T-cell (primary cell): ENCODE measurements at places on chromosomes 2 and 18.

GRCh38 chr2:148653437-148653836 lies 8.9 kb downstream of the EPC2 start:
- H3K27me3 ChIP-seq, result no peaks in the 10 kb centered on the region
- no peak overlapping the region for H3K4me3 ChIP-seq
- no peak overlapping the region for H3K27ac ChIP-seq
- DNase-seq, result no peak
- H3K4me1 ChIP-seq, result peaks cover 32% of the 10 kb centered on the region

- no peak overlapping the region for H3K27ac ChIP-seq
- no peaks in the 10 kb centered on the region for H3K27me3 ChIP-seq
- no peak overlapping the region for H3K4me3 ChIP-seq
- DNase-seq, result no peak
- H3K4me1 ChIP-seq, result no peaks in the 10 kb centered on the region
- H3K36me3 ChIP-seq, result no peaks in the 10 kb centered on the region
Observed at GRCh38 chr2:82839036-82839435, 1620.0 kb downstream of the SUCLG1 start.

DNA sequence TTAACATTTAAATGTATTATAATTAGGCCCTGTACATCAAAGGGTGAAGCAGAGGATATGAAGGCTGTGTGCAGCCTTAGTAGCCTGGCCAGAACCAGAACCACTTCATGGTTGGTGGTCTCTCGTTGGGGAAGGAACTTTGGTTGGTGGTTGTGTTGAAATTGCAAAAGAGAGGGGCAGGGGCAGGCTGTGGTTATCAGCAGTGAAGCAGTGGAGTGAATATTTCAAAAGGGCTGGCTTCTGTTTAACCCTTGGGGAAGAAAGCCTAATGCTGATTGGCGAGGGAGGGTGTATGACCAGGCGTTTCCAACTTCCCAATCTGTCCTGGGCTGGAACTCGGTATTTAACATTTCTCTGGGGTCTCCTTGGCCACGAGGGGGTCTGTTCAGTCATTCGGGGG lies 51.2 kb upstream of the LYPD6B start:
- no peak for DNase-seq
- no peak overlapping the region for H3K27ac ChIP-seq
- H3K4me3 ChIP-seq, result no peak overlapping the region
- H3K36me3 ChIP-seq, result peaks cover 2% of the 10 kb centered on the region
- no peaks in the 10 kb centered on the region for H3K4me1 ChIP-seq

DNA sequence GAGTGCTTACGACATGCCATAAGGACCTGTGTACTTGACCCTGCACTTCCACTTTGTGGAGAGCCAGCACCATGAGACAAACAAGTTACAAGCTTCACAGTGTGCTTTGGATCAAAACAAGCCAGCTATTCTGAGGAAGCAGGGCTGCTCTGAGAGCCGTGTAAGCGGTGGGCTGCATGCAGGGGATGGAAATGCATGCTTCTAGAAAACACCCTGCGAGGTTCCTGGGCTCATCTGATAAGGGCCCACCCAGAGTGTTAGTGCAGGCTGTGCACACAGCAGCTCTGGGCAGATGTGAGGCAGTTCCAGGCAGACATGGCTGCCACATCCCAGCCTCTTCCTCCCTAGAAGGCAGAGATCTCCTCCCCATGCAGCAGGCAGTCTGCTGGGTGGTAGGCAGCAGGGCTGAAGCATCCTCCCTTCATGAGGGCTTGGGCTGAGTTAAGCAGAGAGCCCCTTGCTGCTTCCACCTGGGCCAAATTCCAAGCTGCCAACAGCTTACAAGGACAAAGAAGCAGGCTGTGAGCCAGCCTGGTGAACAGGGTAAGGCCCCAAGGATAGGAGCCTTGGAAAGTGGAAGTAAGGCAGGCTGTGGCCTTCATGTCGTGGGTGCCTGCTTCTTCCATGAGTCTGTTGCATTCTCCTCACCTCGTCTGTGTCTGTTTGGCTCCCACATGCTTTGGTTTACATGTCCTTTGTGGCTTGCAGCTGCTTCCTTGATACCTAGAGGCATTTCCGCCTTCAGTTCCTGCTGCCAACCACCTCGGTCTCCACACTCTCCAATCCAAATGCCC lies 7.7 kb downstream of the PSD4 start:
- peak overlapping the region; percentile 49 for H3K27ac ChIP-seq
- DNase-seq, result no peak
- peak overlapping the region; percentile 4 for H3K4me3 ChIP-seq
- H3K36me3 ChIP-seq, result peaks cover 23% of the 10 kb centered on the region

- no peak overlapping the region for H3K4me3 ChIP-seq
- no peaks in the 10 kb centered on the region for H3K36me3 ChIP-seq
- H3K4me1 ChIP-seq, result no peaks in the 10 kb centered on the region
- H3K27ac ChIP-seq, result no peak overlapping the region
Observed at GRCh38 chr2:62152000-62152399, 43.9 kb upstream of the B3GNT2 start.

DNA sequence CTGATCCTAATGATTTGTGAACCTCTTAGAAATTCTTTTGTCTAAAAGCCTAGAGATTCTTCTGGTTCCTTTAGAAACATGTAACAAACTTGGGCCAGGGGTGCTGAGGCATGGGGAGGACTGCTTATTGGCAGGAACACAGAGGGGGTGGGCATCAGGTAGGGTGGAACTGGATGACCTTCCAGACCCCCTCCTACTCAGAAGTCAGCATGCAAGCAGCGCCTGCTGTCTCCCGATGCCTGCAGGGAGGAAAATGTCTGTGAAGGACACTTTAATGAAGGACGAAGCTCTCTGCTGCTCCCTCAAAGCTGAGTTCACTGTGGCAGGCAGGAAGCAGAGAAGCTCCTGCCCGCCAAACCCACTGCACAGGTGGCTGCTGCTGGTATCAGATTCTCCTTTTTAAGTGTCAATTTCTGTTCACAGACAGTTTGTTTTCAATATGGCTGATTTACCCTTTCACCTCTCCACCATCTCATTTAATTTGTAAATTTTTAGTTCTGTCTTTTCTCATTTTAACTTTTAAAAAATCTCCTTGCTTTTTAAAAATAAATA lies 19.4 kb downstream of the COA5 start:
- H3K4me1 ChIP-seq, result peaks cover 3% of the 10 kb centered on the region
- H3K4me3 ChIP-seq, result no peak overlapping the region
- H3K27ac ChIP-seq, result peak overlapping the region; percentile 21
- DNase-seq, result no peak
- H3K36me3 ChIP-seq, result peaks cover 15% of the 10 kb centered on the region

DNA sequence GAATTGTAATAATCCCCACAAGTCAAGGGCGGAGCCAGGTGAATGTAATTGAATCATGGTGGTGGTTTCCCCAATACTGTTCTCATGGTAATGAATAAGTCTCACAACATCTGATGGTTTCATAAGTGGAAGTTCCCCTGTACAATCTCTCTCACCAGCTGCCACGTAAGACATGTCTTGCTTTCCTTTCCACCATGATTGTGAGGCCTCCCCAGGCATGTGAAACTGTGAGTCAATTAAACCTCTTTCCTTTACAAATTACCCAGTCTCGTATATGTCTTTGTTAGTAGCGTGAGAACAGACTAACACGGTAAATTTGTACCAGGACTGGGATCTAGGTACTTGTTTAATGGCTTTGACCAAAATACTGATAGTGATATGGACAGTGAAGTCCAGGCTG lies 744.3 kb upstream of the REG3G start:
- H3K36me3 ChIP-seq, result no peaks in the 10 kb centered on the region
- H3K27me3 ChIP-seq, result no peaks in the 10 kb centered on the region
- H3K4me1 ChIP-seq, result no peaks in the 10 kb centered on the region
- H3K27ac ChIP-seq, result no peak overlapping the region
- H3K4me3 ChIP-seq, result no peak overlapping the region
- no peak for DNase-seq

GRCh38 chr2:137865954-137866540 lies 98.2 kb upstream of the HNMT start:
- no peak overlapping the region for H3K4me3 ChIP-seq
- H3K27ac ChIP-seq, result no peak overlapping the region
- no peaks in the 10 kb centered on the region for H3K27me3 ChIP-seq
- H3K36me3 ChIP-seq, result no peaks in the 10 kb centered on the region
- DNase-seq, result peak; percentile 47

DNA sequence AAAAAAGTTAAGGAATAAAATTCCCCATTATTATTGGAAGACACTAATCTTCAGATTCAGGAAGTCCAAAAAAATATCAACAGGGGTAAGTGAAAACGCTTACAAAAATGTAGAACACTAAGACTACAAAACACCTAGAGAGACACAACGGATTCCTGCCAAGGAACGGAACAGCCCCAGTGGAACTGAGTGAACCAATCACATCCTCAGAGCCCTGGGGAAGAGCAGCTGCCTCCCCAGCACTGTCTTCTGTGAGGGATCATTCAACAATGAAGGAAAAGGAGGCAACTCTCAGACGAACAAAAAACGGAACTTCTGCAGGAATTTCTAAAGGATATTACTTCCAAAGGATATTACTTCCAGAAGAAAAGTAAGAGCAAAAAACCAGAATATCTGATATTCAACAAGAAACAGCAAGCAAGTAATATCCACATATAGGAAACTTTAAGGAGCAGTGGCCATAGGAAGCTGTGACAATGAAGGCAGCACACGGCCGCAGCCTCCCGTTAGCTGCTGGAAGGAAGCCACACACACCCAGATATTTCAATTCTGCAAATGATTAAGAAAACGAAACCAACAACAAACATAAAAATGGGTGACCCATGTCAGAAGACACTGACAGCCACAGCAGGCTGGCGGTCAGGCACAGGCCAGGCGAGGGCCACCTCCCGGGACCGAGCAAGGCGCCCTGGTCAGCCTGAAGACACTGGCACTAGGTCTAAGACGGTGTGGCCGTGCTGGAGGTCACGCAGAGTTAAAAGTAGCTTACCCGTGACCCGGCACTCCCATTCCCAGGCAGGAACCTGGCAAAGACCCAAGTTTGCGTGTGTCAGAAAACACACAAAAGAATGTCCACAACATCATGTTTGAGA lies 81.8 kb downstream of the HDAC4 start:
- H3K27me3 ChIP-seq, result no peaks in the 10 kb centered on the region
- H3K36me3 ChIP-seq, result no peaks in the 10 kb centered on the region
- no peak for DNase-seq
- no peak overlapping the region for H3K4me3 ChIP-seq

DNA sequence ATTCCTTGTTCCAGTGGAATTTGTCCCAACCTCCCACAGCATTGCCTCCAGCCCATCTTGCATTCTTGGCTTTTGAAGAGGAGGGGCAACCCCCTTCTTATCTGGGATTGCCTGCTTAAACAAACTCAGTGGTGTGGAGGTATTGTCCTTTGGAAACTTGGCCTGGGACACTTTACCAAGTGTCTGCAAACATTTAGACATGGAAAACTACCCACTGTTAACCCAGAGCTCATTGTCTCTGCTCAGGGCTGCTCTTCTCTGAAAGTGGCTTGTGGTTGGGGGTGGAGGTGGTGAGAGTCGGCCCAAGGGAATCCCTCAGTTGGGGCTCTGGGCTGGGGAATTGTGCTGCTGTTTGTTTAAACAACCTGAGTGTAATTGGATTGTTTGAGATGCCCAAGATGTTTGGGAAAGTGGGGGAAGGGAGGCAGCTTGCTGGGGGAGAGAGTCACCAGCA lies 178.3 kb upstream of the GATA6 start:
- H3K27ac ChIP-seq, result no peak overlapping the region
- H3K4me3 ChIP-seq, result no peak overlapping the region
- peaks cover 8% of the 10 kb centered on the region for H3K27me3 ChIP-seq
- H3K36me3 ChIP-seq, result no peaks in the 10 kb centered on the region

- peaks cover 20% of the 10 kb centered on the region for H3K36me3 ChIP-seq
- DNase-seq, result no peak
- no peak overlapping the region for H3K4me3 ChIP-seq
- H3K27me3 ChIP-seq, result no peaks in the 10 kb centered on the region
- H3K27ac ChIP-seq, result no peak overlapping the region
Observed at GRCh38 chr2:69601179-69601612, 42.3 kb downstream of the AAK1 start.

- peak overlapping the region; percentile 77 for H3K4me3 ChIP-seq
- H3K27me3 ChIP-seq, result peaks cover 49% of the 10 kb centered on the region
- H3K27ac ChIP-seq, result no peak overlapping the region
- H3K4me1 ChIP-seq, result peaks cover 12% of the 10 kb centered on the region
Observed at GRCh38 chr2:202035089-202035940, 1.7 kb downstream of the FZD7 start.

- no peaks in the 10 kb centered on the region for H3K36me3 ChIP-seq
- DNase-seq, result no peak
Observed at GRCh38 chr2:56709181-56709580, 525.4 kb downstream of the CCDC85A start.

DNA sequence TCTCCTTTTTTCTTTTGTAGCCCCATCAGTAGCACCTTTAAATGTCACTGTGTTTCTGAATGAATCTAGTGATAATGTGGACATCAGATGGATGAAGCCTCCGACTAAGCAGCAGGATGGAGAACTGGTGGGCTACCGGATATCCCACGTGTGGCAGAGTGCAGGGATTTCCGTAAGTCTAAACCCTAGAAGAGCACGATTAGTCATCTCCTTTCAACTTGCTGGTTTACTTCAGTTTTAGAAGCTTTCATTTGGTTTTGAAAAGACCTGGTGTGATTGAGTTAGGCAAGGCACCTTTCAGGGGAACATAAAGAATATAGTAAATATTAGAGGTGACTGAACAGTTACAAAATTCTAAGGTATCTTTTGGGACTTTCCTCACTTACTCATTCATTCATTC lies 72.2 kb upstream of the TMEM87B start:
- H3K36me3 ChIP-seq, result no peaks in the 10 kb centered on the region
- DNase-seq, result no peak

- no peak for DNase-seq
- H3K36me3 ChIP-seq, result no peaks in the 10 kb centered on the region
- no peaks in the 10 kb centered on the region for H3K4me1 ChIP-seq
- no peak overlapping the region for H3K27ac ChIP-seq
- H3K27me3 ChIP-seq, result no peaks in the 10 kb centered on the region
Observed at GRCh38 chr2:148046802-148047201, 25.9 kb downstream of the MBD5 start.

- H3K27ac ChIP-seq, result peak overlapping the region; percentile 88
- peaks cover 84% of the 10 kb centered on the region for H3K4me1 ChIP-seq
- H3K36me3 ChIP-seq, result no peaks in the 10 kb centered on the region
Observed at GRCh38 chr2:12502759-12503158, 214.0 kb upstream of the TRIB2 start.

DNA sequence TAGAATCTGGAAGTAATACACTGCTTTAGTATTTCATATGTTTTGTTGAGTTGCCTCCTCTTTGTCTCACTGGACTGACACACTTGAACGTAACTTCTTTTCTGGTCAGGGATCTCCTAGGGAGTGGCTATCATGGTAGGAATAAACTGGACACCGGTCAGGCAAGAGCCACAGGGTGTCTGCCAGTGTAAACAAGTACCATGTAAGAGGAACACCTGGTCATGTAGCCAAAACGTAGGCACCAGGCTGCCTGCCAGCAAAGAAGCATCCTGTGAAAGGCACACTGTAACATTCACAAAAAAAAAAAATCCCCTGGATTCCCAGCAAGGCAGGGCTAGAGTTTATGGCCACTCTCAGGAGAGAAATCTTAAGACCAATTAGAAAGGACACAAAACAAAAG lies 372.8 kb upstream of the RND3 start:
- H3K27ac ChIP-seq, result no peak overlapping the region
- no peaks in the 10 kb centered on the region for H3K27me3 ChIP-seq
- no peaks in the 10 kb centered on the region for H3K36me3 ChIP-seq
- H3K4me1 ChIP-seq, result no peaks in the 10 kb centered on the region
- no peak overlapping the region for H3K4me3 ChIP-seq
